ENCODE measurements at places on chromosomes 5 and 9.
A peak's percentile ranks its signal among the peaks of the same experiment; 100 is the strongest.

DNA sequence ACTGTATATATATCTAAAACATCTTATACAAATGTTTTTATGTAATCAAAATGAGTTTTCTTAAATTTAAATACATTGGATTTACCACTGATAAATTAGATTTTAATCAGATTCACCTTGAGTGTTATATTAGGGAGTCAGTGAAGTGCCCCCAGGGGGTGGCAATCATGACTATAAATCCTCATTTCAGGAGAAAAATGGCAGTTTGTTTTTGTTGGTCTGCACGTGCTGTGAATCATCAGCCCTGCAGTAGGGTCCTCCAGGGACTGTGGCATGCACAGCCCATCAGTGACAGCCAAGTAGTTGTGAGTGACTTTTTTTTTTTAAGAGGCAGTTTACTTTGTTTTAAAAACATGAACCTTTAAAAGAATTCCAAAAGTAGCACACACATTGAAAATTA lies 65.2 kb downstream of the ZSWIM6 start:
- DNase-seq, result no peak

- no peak for DNase-seq
Measured at GRCh38 chr5:112388074-112388473, 31.0 kb downstream of the EPB41L4A start.

- no peak for DNase-seq
Measured at GRCh38 chr9:106588626-106589025, 274.3 kb upstream of the ZNF462 start.

- DNase-seq, result no peak
Measured at GRCh38 chr9:114289571-114290481, 33.1 kb upstream of the ORM1 start.

DNA sequence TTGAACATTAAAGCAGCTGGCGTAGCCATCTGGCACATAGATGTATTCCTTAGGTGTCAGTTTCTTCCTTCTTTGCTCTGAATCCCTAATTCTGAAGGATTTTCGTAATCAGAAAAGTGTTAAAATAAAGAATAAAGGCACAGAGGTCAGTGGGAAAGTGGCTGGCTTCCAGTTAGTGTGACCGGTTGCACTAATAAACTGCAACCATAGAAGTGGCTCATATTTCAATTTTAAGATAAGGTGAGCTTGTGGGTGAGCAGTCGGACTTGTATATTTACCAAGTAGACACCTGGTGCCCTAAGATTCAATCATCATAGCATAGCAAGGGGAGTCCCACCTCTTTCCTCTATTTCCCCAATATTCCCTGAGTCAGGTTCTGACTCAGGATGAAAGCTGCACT lies 459.6 kb downstream of the ACTL7B start:
- DNase-seq, result no peak

DNA sequence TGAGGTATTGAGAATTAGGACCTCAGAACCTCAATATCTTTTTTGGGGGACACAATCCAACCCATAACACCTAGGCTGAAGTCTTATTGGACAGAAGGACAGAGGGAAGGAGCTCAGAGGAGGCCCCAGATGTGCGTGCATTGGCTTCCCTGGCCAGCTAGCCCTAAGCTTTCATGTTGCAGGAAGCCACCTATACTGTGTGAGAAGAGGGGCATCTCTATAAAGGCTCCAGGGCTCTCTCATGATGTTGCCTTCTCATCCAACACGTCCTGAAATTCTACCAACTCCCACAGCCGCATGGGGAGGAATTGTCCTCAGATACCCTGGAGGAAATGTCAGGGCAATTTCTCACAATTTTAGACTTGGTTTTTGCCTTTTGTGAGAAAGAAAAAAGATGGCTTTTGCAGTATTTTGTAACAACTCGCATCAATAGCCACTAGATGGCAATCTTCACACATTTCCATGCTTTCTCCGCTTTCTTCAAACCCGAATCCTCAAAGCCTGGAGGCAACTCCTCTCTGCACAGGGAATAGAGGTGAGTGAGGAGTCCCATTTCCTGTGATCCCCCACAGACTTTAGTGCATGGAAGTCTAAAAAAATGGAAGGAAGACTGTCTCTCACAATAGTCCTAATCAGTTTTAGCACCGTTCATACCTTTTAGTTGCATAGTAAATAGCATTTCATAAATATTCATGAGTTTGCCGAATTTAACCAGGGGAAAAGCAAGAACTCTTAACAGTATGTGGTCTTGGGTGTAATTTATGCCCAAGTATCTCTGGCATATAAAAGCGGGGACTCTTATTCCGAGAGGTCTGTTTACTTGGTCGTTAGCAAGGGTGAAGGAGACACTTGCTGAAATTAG lies 7.4 kb upstream of the PPP3R2 start:
- DNase-seq, result no peak

DNA sequence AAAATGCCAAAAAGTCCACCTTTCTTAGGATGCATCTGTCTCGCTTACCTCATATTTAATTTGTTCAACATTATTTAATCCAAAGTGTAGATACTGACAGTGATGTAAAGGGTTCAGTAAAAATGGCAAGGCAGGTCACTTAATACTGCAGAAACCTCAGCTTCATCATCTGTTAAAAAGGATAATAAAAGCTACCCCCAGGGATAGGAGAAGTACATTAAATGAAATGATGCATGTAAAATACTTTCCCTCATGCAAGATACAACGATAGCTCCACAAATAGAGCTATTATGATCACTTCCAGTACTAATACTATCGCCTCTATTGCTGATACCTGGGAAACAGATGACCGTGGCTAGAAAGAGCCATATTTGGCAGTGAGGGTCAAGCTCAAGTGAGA lies 82.9 kb downstream of the SLC1A1 start:
- no peak for DNase-seq

- DNase-seq, result no peak
Measured at GRCh38 chr5:41338136-41338675, 124.9 kb upstream of the C6 start.

DNA sequence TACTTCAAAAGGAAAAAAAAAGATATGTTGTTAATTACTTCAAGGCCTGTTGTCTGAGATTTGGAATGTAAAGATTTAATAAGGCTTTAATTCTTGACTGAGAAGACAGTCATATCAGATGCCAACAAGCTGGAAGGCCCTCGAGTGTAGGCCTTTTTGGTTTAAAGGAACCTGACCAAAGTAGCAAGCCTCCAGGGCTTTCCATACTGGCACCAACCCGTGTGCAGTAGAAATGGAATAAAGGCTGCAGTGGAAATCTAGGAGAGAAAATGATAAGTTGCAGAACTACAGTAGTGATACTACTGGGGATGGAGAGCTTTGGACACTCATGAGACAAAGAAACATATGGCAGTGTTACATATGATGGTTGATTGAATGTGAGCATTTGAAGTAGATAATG lies 358.0 kb downstream of the TAF11L14 start:
- no peak for DNase-seq

- DNase-seq, result peak; percentile 72
Measured at GRCh38 chr5:95620030-95620869, at the start of gene GPR150. GPR150 (plus strand) TSS chr5:95620087; CDS start chr5:95620276, 189 bp downstream.

- no peak for DNase-seq
Measured at GRCh38 chr9:16559418-16560188, 310.9 kb downstream of the BNC2 start.

DNA sequence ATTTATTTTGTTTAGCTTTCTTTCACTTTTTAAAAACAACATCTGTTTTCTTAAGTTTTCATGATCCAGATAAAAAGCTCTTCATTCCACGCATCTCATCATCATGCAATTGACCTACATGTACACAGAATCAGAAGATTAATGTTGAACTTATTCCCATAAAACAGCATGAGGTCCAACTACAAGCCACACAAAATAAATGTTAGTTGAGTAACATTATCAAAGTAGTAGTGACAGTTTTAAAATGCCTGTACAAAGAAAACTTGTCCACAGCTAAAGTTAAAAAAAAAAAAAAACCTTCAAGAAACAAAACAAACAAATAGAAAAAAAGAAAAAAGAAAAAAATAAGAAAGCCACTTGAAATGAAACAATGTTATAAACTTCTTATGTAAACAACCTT lies 846.3 kb downstream of the TLE1 start:
- no peak for DNase-seq
